HCT116 (cell line): ENCODE measurements at places on chromosomes 3 and 15. TPM values are rescaled to one million over a fixed set of nuclear protein-coding genes. Genes with fewer than 3 reads are reported as not detected.

- H3K4me1 ChIP-seq, result no peaks in the 10 kb centered on the region
- no peak for DNase-seq
- no peak overlapping the region for H3K27ac ChIP-seq
- H3K27me3 ChIP-seq, result no peaks in the 10 kb centered on the region
These were observed 1.2 kb downstream of the ROBO2 start for GRCh38 chr3:77040926-77041722.

- H3K4me1 ChIP-seq, result peaks cover 29% of the 10 kb centered on the region
- no peaks in the 10 kb centered on the region for H3K27me3 ChIP-seq
- H3K4me3 ChIP-seq, result peak overlapping the region; percentile 63
- no peaks in the 10 kb centered on the region for H3K36me3 ChIP-seq
- no peak for DNase-seq
These were observed 773 bp downstream of the LINGO1 start for GRCh38 chr15:77631745-77632533.

GRCh38 chr3:147089286-147089685 is 317.1 kb downstream of the ZIC4 start:
- no peaks in the 10 kb centered on the region for H3K36me3 ChIP-seq
- H3K27me3 ChIP-seq, result no peaks in the 10 kb centered on the region
- no peak overlapping the region for H3K27ac ChIP-seq
- no peak for DNase-seq
- no peaks in the 10 kb centered on the region for H3K4me1 ChIP-seq

- H3K4me3 ChIP-seq, result no peak overlapping the region
- no peaks in the 10 kb centered on the region for H3K4me1 ChIP-seq
- DNase-seq, result no peak
- no peaks in the 10 kb centered on the region for H3K27me3 ChIP-seq
- no peak overlapping the region for H3K27ac ChIP-seq
These were observed 713.7 kb upstream of the SEMA6D start for GRCh38 chr15:47003568-47003967.

DNA sequence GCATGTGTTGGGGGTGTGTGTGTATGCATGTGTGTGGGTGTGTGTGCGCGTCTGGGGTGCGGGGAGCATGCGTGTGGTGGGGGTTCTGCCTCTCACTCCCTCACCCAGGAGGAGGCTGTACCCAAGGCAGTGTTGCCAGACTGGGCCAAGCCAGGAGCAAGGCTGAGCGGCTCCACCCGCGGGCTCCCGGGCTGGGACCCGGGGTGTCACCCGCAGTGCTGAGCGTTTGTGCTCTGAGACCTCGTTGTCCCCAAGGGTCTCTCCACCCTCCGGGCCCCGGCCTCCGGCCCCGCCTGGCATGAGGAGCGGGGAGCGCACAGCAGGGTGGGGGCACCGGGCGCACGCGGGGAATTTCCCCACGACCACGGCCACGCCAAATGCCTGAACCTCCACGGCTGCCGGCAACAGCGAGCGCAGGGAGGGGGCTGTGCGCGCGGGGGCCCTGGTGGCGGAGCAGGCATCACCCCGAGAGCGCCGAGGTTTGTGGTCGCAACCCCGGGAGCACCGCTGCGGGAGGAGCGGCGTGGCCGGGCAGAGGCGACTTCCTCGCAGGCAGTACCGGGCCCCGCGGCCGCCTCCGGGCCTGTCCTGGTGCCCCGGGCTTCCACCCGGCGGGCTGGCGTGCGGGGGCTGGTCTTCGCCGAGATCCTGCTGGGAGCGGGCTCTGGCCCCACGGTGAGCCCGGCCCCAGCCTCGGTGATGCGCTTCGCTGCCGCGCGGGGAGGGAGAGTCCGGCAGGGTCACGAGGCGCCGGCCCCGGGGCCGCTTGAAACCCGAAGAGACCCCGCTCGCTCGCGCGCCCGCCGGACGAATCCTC is 7.4 kb upstream of the OCA2 start:
- H3K4me3 ChIP-seq, result no peak overlapping the region
- H3K4me1 ChIP-seq, result no peaks in the 10 kb centered on the region
- no peaks in the 10 kb centered on the region for H3K27me3 ChIP-seq
- DNase-seq, result no peak

- peaks cover 16% of the 10 kb centered on the region; the same call in 1 of the 2 replicates for H3K27me3 ChIP-seq
- H3K4me1 ChIP-seq, result no peaks in the 10 kb centered on the region
- H3K4me3 ChIP-seq, result no peak overlapping the region
- H3K27ac ChIP-seq, result no peak overlapping the region
- no peaks in the 10 kb centered on the region for H3K36me3 ChIP-seq
These were observed 284.3 kb downstream of the CLSTN2 start for GRCh38 chr3:140219291-140219690.

Gene DNAJA4
- total RNA-seq, result 66.6 TPM

DNA sequence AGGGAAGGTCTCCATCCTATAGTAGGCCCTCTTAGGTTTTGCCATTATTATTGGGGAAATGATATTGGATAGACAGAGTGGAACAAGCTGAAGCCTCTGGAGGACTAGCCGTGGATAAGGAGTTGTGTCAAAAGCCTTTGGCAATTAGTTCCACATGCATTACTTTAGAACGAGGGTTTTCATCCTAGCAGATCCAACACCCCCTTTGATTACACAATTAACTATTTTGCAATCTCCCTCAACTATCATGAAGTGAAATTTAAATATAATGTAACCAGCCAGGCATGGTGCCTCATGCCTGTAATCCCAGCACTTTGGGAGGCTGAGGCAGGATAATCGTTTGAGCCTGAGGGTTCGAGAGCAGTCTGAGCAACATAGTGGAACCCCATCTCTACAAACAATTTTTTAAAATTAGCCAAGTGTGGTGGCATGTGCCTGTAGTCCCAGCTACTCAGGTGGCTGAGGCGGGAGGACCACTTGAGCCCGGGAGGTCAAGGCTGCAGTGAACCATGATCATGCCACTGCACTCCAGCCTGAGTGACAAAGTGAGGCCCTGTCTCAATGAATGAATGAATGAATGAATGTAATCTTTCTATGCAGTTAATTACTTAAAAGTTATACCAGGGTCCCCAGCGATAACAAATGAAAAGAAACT is 56.8 kb downstream of the PXYLP1 start:
- no peak for DNase-seq
- H3K36me3 ChIP-seq, result no peaks in the 10 kb centered on the region; the same call in 1 of the 2 replicates
- H3K27ac ChIP-seq, result no peak overlapping the region
- H3K27me3 ChIP-seq, result no peaks in the 10 kb centered on the region

GRCh38 chr15:88191812-88192165 is 64.8 kb downstream of the NTRK3 start:
- no peak overlapping the region for H3K4me3 ChIP-seq
- DNase-seq, result no peak
- peaks cover 32% of the 10 kb centered on the region for H3K27me3 ChIP-seq
- H3K27ac ChIP-seq, result no peak overlapping the region
- H3K36me3 ChIP-seq, result no peaks in the 10 kb centered on the region

Gene SCN5A
- total RNA-seq, result 11.5 TPM

DNA sequence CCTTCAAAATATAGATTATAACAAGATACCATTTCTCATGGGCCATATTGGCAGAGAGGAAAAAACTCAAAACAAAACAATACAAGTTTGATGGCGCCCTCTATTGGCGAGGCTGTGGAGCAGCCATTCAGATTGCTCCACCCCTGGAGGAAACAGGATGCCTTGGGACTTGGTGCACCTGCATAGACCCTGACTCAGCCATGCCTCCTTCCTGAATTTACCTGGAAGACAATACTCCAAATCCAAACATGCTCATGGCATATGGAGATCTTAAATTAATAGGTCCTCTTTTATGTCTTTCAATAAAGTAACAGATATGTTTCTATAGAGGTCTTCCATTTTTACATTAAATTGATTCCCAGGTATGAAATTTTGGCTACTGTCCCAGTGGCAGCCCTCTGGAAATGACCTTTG is 90.0 kb downstream of the APBA2 start:
- H3K4me3 ChIP-seq, result no peak overlapping the region
- peak; percentile 39 for DNase-seq
- H3K4me1 ChIP-seq, result no peaks in the 10 kb centered on the region; the same call in 1 of the 2 replicates
- peaks cover 10% of the 10 kb centered on the region; the same call in 1 of the 2 replicates for H3K27me3 ChIP-seq
- no peaks in the 10 kb centered on the region for H3K36me3 ChIP-seq
- H3K27ac ChIP-seq, result no peak overlapping the region
